Epithelial cell of umbilical artery (primary cell): ENCODE measurements at places on chromosomes 11 and 22. TPM values are rescaled to one million over a fixed set of nuclear protein-coding genes. Genes with fewer than 3 reads are reported as not detected.

Gene MUC5AC
- not detected in 2 replicates for total RNA-seq

Gene ALX4
- total RNA-seq = not detected in 2 replicates

Gene DNAJB7
- total RNA-seq = not detected in 2 replicates

Gene GRIA4
- total RNA-seq = not detected in 2 replicates

Gene OR6X1
- not detected in 2 replicates for total RNA-seq
